ENCODE measurements at places on chromosomes 2 and 18. TPM values are rescaled to one million over a fixed set of nuclear protein-coding genes. Genes with fewer than 3 reads are reported as not detected.

RGPD4 gene
- not detected for total RNA-seq

- no peak for DNase-seq
These were observed 15.7 kb downstream of the CTDP1 start for GRCh38 chr18:79695269-79695668.

DNA sequence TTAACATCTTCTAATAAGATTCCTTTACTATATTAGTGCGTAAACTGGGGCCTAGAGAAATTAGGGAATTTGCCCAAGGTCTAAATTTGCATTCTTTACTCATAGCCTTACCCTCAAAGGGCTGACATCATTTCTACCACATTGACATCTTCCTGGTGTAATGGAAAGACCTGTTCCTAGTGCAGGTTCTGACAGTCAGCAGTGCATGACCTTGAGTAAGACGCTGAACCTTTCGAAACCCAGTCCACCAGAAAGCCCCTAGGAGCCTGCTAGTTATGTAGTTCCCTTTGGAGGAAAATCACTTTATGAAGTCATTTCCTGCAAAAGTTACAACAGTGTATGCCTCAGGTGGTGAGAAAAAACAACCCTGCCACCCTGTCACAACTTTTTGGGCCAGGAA is 388.3 kb downstream of the TNS1 start:
- DNase-seq, result no peak

DNA sequence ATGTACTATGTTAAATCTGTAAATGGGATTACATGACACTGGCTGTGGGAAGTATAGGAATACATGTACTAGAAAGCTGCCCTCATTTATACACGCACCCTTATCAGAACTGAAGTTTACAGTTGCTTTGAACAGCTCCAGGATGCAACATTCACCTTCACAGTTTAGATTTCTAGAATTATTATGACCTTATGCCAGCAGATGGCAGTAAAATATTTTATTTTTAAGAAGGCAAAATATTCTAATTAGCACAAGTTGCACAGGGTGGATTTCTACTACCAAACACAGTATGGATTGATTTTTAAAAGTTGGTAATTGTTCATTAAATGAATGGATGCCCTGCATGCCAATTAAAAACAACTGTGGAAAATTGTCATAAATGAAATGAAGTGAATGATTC is 670.4 kb downstream of the KCNJ3 start:
- DNase-seq, result no peak

- DNase-seq, result no peak
These were observed 162.4 kb downstream of the GALNT1 start for GRCh38 chr18:35743916-35744315.

DNA sequence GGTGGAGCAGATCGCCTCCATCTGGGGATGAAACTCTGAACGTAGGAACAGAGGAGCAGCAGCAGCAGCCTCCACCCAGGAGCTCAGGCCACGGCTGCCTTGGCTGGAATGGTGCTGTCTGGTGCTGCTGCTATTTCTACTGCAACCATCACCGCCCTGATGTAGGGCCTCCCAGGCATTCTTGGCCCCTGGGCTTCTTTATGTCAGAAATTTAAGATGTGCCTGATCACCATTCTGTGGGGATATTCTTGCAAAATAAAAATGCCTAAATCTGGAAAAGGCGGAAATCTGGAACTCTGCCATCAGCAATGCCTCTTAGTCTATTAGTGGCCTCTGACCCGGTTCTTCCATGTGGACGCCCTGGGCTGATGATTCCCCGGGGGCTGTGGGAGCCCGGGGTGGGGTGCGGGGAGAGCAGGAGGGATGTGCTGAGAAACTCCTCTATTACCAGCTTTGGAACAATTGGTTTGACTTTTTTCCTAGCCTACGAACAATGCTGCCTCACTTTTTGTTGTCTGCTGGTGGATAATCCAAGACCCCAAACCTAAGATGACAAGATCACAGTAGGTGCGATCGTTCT is 47.2 kb downstream of the FAM124B start:
- DNase-seq, result no peak

- DNase-seq, result peak; percentile 18
These were observed 79.4 kb downstream of the TMEM182 start for GRCh38 chr2:102841107-102841840.

DNA sequence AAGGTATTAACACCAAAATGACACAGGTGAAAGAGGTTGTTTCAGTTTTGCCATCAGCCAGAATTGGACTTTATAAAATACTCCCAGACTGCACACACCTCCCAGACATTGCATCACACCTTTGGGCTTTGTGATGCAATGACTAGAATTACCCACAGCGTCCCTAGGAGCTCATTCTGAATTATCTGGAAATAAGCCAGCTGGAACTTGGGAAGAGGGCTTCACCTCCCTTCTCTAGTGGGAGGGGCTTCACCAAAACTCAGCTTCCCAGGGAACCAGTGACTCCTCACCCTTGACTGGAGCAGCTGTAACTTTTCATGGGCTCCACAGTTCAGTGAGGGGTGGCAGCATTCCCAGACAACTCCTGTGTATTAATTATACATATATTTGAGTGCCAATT is 83.1 kb upstream of the BZW1 start:
- DNase-seq, result no peak

- DNase-seq, result no peak
These were observed 140.4 kb downstream of the RBMS1 start for GRCh38 chr2:160353166-160353565.

GRCh38 chr2:204240961-204241360 is 304.3 kb upstream of the PARD3B start:
- no peak for DNase-seq

GRCh38 chr2:197628043-197628500 is 47.3 kb downstream of the RFTN2 start:
- DNase-seq, result no peak

DNA sequence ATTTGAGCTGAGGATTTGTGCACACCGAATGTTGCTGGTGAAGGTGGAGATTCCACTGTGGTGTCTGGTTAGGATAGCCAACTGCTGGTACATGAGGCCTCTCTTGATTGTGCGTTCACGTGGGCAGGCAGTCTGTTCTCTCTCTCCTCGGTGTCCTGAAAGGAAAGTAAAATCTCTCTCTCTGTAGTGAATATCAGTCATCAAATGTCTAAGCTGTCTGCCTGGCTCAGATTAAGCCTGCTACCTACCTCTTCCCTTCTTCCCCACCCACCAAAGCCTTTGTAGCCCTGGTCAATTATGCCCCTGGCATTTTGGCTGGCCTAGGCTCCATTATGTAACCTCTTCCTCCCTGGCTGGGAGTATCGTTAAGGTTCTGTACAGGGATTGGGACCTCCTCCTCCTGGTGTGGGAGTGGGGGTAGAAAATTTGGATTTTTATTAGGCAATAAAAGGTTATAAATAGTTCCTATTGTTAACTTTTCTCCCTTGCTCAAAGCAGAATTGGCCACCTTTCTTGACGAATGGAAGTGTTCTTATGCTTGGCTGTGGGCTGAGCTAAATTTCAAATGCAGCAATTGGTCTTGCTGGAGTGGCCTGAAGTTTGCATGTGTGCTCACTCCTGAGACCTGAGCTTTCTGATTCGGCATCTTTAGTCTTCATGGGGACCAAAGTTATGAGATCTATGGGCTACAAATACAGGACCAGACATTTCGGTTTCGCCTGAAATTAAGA is 148.8 kb downstream of the WDSUB1 start:
- no peak for DNase-seq

PJVK gene
- total RNA-seq, result 3.8 TPM

GRCh38 chr18:55543130-55543704 is 44.8 kb downstream of the TCF4 start:
- no peak for DNase-seq

DNA sequence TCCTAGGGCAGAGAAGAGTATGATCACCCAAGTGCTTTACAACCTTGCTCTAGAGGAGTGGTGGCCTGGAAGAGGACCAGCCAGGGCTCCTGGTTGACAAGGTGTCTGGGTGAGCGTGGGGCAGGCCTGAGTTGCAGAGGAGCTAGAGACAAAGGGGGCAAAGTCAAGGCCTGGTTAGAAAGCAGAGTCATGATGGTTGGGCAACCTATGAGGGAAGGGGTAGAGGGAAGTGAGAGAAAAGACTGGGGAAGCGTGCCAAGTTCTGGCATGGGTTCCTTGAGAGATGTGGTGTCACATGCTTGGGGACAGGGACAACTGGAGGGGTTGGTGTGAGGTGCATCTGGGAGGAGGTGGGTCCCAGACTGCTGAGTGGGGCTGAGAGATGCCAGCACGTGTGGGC is 13.5 kb downstream of the ZFP36L2 start:
- no peak for DNase-seq

GRCh38 chr2:45390441-45390840 is 220.6 kb downstream of the SRBD1 start:
- no peak for DNase-seq

GCKR gene
- 0.88 TPM for total RNA-seq

DNA sequence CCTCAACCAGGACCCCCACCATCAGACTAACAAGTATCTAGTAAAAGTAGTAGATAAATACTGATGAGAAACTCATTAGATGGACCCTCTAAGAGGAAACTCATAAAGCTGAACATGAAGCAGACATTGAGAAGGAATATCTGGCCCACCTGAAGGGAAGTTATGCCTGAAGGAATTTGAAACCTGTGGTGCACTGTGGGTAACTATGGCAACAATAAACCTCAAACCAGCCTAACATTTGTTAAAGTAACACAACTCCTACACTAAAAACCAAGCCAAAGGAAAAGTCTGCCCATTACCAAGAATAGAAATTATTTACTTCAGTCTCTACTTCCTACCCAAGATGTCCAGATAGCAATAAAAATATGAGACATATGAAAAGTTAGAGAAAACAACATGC is 43.4 kb downstream of the KIAA1328 start:
- peak; percentile 19 for DNase-seq

GRCh38 chr2:126325202-126325601 is 330.8 kb upstream of the GYPC start:
- no peak for DNase-seq

GRCh38 chr2:53129851-53130250 is 637.8 kb upstream of the CHAC2 start:
- peak; percentile 96 for DNase-seq
